ENCODE measurements at places on chromosomes 1 and 21. TPM values are rescaled to one million over a fixed set of nuclear protein-coding genes. Genes with fewer than 3 reads are reported as not detected.

The PALMD gene
- total RNA-seq, result 64.5 TPM

DNA sequence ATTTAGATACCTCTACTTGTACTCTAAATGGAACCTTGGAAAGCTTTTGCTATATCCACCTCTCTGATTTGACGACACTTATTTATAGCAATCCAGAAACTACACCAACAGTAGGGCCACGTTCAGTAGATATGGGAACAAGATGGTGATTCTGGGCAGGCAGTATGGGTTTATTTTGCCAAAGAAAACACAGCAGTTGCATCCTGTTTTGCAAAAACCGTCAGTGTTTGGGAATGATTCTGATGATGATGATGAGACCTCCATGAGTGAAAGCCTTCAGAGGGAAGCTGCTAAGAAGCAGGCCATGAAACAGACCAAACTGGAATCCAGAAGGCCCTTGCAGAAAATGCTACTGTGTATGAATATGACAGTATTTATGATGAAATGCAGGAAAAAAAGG, 41.5 kb upstream of the NEXN start:
- DNase-seq, result no peak

DNA sequence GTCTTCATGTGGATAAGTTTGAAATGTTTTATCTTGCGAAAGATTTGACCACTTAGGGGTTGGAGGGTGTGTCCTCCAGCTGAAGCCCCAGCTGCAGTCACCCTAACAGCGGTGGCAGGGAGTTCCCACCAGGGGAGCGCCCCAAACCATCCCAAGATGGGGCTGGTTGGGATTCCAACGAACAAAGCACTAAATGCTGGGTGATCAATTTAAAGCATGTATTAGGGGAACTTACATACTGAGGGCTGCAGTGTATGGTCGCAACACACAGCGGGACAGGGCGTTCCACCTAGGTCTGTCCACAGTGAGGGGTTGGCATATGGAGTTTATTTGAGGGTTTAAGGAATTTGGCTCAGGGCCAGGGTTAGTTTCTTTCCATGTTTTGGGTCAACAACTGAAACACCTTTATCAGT, 26.3 kb downstream of the SLC37A1 start:
- no peak for DNase-seq

The ODF2L gene
- total RNA-seq, result 30.2 TPM

DNA sequence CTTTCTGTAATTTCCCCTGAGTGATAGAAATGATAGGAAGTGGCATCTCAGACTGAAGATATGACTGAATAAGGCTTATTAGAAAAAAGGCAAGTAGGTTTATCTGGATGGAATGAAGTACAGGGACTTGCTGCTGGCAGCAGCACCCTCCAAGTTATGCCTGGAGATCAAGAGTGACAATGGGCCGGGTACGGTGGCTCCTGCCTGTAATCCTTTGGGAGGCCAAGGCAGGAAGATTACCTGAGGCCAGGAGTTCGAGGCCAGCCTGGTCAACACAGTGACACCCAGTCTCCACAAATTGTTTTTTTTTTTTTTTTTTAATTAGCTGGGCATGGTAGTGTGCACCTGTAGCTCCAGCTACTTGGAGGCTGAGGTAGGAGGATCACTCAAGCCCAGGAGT, 87.8 kb downstream of the SCCPDH start:
- no peak for DNase-seq

DNA sequence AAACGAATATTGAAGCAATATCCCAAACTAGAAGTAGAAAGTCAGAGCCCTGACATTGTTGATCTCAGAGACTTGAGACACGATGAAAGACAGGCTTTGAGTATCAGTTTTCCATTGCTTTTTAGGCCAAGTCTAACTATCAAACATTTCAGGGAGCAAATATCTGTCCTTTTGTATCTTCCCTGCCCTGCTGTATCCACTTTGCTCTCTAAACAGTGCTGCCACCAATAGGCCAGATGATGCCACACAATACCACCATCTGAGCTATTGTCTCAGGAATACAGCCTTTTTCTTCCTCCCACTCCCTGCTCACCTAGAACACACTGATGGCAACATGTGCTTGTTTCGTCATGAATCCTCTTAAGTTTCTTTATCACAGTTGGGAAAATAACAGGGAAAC, 62.6 kb upstream of the SPAG17 start:
- no peak for DNase-seq

GRCh38 chr1:54500107-54500431, 48.0 kb upstream of the ACOT11 start:
- DNase-seq, result no peak

GRCh38 chr1:110087812-110088738, 17.6 kb upstream of the ALX3 start:
- DNase-seq, result peak; percentile 85

GRCh38 chr1:153483776-153484175, 23.3 kb upstream of the S100A7 start:
- no peak for DNase-seq

The DENND2D gene
- 9.0 TPM for total RNA-seq

The VSIG8 gene
- total RNA-seq, result not detected

- no peak for DNase-seq
These were observed 123.6 kb downstream of the PBX1 start for GRCh38 chr1:164682570-164682969.

- DNase-seq, result no peak
These were observed 43.4 kb downstream of the LTN1 start for GRCh38 chr21:28949318-28949717.
